ENCODE measurements at places on chromosomes 4 and X. TPM values are rescaled to one million over a fixed set of nuclear protein-coding genes. Genes with fewer than 3 reads are reported as not detected.

Gene NXF2
- total RNA-seq = not detected

Gene SERPINA7
- total RNA-seq = not detected

Gene PIN4
- 11.3 TPM for total RNA-seq

Gene TLR6
- 5.2 TPM for total RNA-seq

Gene RHOXF1
- 1.9 TPM for total RNA-seq

Data from breast epithelium (tissue), 4 donors.